ENCODE measurements at places on chromosomes 7 and 10.
A peak's percentile ranks its signal among the peaks of the same experiment; 100 is the strongest.

- DNase-seq, result no peak
Measured at GRCh38 chr10:117284716-117285494, 44.0 kb downstream of the SLC18A2 start.

DNA sequence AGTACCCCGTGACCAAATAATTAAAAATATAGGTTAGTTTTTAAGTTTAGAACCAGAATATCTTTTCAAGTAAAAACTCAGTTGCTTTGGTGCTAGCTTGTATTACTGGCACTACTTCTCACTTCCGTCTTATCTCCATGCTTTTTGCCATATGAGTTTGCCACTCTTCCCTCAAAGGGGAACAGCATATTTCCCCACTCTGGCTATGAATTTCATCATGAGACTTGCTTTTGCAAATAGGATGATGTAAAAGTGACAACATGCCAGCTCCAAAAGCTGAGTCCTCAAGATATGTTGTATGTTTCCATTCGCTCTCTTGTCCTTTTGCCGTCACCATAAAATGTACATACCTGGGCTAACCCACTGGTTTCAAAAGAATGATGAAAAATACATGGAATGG lies 178.1 kb upstream of the SEMA3A start:
- DNase-seq, result peak; percentile 47

- DNase-seq, result no peak
Measured at GRCh38 chr7:83937930-83938329, 256.7 kb downstream of the SEMA3A start.

DNA sequence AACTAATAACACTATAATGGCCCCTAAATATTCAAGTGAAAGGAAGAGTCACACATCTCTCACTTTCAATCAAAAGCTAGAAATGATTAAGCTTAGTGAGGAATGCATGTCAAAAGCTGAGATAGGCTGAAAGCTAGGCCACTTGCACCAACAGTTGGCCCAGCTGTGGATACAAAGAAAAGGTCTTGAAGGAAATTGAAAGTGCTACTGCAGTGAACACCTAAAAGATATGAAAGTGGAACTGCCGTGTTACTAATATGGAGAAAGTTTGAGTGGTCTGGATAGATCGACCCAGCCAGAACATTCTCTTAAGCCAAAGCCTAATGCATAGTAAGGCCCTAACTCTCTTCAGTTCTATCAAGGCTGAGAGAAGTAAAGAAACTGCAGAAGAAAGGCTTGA lies 12.1 kb upstream of the SNX13 start:
- no peak for DNase-seq

DNA sequence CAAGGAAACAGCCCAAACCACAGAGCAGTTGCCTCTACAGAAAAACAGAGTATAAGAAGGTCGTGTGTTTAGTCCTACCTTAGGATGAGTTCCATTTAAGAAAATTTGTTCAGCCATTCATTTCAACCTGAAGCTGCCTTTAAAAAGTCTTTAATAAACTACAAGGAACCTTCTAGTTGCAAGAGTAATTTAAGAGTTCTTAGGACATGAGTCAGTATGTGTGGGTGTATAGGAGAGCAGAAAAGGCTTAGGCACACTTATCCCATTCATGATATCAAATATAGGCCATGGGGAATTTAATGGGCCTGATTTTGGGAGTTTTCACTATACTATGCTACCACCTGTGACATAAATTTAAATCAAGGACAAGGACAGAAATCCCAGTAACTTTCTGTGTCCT lies 496.8 kb downstream of the TFEC start:
- DNase-seq, result peak; percentile 63

- no peak for DNase-seq
Measured at GRCh38 chr7:45598886-45599520, 24.8 kb downstream of the ADCY1 start.

DNA sequence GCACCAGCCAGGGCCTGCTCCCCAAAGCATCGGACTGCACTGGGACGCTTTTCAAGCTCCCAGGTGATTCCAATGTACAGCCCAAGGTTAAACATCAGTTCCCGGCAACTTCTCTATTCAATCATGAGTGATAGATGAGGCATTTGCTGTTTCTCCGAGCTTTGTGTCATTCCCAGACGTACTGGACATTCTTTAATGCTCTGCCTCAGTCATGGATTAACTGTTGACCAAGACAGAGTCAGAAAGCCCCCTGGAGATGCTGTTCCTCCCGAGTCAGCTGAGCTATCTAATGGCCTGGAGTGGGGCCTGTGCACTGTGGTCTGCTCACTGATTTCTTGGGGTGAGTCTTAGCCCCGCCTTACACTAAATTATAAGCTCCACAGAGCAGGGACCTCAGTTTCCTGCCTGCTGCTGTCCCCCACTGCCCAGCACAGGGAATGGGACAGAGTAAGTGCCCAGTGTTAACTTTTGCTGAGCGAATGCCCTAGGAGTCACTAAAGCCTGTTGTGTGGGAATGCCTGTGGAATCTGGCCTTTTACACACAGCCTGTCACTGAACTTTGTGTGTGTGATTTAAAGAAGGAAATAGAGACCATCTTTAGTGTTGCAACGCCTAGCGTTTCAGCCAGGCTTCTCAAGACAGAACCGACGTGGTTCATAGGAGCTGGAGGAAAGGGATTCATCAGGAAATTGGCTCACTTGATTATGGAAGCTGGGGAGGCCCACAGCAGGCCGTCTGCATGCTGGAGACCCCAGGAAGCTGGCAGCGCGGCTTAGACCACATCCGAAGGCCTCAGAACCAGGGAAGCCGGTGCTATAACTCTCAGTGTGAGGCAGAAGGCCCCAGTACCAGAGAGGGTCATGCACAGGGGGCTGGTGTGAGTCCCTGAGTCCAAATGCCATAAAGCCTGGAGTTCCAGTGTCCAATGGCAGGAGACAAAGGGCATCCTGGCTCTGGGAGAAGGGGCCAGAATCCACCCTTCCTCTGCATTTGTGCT lies 29.3 kb upstream of the RNF32 start:
- DNase-seq, result no peak

DNA sequence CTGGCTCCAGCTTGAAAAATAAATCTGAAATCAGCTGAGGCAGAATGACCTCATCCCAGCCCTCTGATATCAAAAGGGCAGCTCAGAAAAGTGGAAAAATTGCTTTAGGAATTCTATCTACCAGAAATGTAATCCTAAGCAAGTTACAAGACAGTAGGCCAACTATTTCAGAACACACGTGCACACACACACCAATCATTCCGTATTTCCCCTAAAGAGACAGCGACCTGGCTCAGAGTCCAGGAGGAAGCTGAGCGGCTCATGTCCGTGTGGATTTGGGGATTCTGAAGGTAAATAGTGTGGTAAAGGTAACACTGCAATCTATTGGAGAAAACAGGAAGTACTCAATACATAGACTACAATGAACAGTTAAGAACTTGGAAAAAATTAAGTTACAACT lies 288.2 kb downstream of the CALN1 start:
- no peak for DNase-seq

DNA sequence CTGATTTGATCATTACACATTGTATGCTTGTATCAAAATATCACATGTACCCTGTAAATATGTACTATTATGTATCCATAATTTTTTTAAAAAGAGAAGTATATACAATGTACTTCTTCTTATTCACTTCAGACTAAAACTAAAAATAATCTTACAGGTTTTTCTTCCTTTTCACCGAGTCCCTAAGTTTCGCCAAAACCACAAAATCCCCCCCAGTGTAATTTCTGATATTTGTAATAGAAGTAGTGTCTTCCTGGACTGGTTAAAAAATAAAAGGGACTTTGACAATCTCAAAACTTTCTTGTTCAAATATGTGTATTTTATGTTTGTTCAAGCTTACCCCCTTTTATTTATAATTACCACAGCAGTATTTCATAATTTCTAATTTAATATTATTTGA lies 23.9 kb downstream of the EPC1 start:
- DNase-seq, result no peak

DNA sequence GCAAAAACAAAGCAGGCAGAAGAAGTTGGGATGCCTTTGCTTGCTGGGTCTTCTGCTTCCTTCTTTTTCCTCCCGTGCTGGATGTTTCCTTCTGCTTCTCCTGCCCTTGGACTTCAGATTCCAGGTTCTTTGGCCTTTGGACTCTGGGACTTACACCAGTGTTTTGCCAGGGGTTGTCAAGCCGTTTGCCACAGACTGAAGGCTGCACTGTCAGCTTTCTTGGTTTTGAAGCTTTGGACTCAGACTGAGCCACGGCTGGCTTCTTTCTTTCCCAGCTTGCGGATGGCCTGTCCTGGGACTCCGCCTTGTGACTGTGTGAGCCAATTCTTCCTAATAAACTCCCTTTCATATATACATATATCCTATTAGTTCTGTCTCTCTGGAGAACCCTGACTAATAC lies 11.3 kb upstream of the LCOR start:
- DNase-seq, result no peak

- peak; percentile 90 for DNase-seq
Measured at GRCh38 chr10:103197174-103197573, 4.1 kb upstream of the NT5C2 start.

GRCh38 chr7:70344726-70345125 lies 746.5 kb downstream of the AUTS2 start:
- DNase-seq, result no peak

GRCh38 chr10:6738112-6738768 lies 158.2 kb upstream of the PRKCQ start:
- DNase-seq, result peak; percentile 68

- no peak for DNase-seq
Measured at GRCh38 chr10:129049501-129049900, 417.5 kb upstream of the MGMT start.

GRCh38 chr7:80791509-80791929 lies 127.3 kb downstream of the SEMA3C start:
- no peak for DNase-seq

DNA sequence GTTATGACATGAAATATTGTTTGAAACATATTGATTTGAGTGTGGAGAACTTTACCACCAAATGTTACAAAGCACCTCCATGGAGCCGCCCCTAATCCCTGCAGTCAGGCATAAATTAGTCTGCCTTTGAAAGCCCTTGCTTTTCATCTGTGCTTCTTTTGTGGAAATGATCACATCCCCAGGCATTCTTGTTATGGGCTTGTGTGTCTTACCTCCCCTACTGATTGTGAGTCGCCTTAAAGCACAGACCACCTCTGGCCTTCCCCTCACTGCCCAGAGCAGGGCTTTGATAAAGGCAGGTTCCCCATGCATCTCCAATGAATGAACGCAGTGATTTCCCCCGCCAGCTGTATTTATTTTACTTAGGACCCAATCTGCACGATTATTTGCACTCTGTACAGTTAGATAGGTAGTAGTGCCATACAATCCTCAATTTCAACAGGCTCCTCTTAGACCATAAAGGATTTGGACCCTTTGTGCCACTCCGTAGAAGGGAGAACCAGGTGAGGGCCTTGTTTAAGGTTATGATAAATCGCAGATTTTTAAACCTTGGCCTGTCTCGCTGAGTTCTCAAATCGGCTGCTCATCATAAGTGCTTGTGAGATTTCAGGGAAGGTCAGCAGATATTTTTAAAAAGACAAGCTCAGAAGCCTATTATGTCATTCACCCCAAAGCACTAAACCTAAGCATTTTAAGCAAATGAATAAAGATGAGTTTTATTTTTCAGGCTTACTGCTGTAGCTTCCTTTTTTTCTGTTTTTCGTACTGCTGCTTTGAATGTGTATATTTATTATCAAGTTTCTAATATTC lies 107.8 kb downstream of the CUBN start:
- DNase-seq, result no peak

DNA sequence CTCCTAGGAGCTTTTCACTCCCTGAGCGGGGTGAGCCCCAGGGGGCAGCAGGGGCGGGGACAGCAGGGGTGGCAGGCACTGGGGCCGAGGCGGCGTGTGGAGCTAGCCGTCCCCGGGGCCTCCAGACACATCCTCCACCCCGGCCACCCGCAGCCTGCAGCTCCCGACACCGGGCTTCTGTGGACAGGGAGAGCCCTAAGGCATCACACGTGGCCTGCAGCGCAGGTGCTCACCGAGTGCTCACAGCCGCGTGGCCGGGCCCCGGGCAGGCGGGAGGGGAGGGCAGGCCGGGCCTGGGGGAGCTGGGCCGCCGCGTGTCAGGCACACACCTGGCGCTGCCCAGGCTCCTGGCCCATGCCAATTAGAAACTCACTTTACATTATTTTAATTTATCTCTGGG lies 51.4 kb downstream of the MICALL2 start:
- no peak for DNase-seq

DNA sequence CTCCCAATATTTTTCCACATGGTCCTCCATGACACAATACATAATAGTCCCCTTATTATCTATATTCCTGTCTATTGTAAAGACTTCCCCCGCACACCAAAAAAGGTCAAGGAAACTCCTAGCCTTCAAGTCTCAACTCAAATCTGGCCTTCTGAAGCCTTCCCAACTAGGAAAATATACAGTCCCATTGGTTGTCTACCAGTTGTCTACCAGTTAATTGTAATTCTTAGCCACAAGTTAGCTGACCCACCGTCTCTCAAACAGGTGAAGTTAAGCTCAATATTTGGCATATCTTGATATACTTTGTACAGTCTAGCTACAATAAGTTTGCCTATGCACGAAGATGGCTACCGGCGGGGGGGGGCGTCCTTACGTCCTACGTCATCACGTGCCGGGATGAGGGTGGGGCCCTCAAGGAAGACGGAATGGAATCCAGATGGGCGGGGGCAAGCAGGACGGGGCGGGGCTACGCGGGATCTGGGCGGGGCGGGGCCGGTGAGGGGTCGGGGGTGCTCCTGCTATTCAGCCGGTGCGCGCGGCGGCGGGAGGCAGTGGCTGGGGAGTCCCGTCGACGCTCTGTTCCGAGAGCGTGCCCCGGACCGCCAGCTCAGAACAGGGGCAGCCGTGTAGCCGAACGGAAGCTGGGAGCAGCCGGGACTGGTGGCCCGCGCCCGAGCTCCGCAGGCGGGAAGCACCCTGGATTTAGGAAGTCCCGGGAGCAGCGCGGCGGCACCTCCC lies at the start of gene AHR:
AHR (plus strand) TSS at position 551 of the 738 bp plus-strand sequence. CDS start 613 bp downstream, outside the sequence.
- peak; percentile 98 for DNase-seq

DNA sequence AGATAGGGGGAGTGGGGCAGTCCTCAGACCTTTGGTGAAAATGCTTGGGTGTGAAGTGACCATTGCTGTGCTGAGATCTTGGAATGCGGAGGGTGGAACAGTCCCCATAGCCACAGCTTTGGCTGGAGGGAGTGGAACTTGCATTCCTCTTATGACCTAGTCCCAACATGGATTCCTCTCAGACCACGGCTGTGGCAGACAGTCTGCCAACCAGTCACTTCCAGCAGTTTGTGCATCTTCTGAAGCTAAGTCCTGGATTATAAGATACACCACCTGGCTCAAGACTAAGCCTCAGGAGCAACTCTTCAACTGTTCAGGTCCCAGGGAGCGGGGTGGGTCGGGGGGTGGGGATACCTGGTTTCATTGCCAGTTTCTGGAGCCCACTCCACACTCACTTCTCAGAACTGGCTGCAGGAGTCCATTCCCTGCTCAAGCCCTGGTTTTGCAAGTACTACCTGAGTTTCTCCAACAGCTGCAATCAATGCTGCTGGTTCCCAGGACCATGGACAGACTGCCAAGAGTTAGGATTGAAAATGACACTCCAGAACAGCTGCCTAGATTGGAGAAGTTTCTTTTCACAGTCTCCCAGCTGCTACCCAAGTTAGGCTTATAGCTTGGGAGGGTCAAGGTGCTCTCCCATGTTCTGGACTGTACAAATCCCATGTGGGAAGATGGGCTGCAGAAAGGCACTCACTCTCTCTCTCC lies 29.1 kb upstream of the DGKB start:
- no peak for DNase-seq
